ENCODE measurements at places on chromosomes 6 and 20.
A peak's percentile ranks its signal among the peaks of the same experiment; 100 is the strongest.

DNA sequence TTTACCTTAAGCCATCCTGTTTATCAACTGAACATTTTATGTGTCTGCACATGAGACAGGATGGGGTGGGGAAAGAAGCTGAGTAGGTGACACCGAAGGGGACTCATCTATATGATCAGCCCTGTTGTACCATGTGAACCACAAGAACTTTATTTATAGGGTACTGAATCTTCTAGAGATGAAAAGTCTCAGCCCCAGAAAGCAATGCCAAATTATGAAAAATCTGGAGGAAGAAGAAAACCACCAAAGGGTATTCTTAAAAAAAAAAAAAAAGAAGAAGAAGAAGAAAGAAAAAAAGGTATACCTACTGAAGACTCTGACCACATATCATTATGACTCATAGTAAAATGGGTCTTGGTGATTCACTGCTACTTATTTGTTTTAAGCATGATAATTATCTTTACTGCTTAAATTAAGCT is 39.8 kb upstream of the HBS1L start:
- DNase-seq: peak; percentile 37

DNA sequence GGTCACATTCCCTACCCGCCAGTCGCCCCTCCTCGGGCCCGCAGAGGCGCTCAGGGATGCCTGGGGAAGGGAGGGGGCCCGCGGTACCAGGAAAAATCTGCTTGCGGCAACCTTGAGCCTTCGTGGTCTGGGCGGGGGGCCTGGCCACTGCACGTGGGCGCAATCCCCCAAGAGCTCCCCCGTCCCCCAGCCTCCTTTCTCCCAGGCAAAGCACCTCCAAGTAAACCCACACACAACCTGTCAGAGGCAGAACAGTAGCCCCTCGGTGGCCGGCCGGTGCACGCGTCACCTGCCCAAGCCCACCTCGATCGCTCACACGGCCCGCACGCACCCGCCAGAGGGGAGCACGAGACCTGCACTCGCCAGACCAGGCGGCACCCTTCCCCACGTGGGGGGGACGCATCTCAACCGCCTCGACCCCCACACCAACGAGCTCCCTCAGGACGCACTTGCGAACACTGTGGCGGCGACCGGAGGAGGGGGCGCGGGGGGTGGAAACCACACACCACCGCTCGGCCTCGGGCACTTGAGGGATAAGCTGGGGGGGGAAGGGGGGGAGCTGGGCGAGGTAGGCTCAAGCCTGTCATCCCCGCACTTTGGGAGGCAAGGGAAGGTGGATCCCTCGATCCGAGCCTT is 1955.7 kb upstream of the DEFB115 start:
- DNase-seq: no peak

DNA sequence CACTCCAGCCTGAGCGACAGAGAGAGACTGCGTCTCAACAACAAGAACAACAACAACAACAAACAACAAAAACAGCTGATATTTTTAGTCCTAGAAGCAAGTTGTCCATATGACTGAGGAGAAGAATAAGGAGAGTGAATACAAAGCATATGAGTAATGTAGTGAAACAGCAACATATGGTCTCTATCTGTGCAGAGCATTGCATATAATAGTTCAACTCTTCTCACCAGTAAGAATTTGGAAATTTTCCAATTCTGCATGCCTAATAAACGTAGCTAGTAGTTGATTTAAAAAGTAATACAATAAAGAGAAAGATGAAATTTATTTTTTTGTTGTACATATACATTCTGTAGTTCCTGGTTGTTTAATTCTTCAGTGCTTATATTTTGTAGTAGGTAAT is 129.7 kb upstream of the FAM83B start:
- no peak for DNase-seq

- no peak for DNase-seq
These were observed 41.4 kb downstream of the DTNBP1 start for GRCh38 chr6:15621203-15622044.

GRCh38 chr6:80366051-80366450 is 259.6 kb downstream of the BCKDHB start:
- DNase-seq: no peak

- no peak for DNase-seq
These were observed 26.0 kb downstream of the MYLIP start for GRCh38 chr6:16154904-16155303.

GRCh38 chr6:109963598-109964170 is 14.4 kb upstream of the GPR6 start:
- no peak for DNase-seq

GRCh38 chr6:36733300-36733699 is 35.7 kb downstream of the RAB44 start:
- DNase-seq: no peak

DNA sequence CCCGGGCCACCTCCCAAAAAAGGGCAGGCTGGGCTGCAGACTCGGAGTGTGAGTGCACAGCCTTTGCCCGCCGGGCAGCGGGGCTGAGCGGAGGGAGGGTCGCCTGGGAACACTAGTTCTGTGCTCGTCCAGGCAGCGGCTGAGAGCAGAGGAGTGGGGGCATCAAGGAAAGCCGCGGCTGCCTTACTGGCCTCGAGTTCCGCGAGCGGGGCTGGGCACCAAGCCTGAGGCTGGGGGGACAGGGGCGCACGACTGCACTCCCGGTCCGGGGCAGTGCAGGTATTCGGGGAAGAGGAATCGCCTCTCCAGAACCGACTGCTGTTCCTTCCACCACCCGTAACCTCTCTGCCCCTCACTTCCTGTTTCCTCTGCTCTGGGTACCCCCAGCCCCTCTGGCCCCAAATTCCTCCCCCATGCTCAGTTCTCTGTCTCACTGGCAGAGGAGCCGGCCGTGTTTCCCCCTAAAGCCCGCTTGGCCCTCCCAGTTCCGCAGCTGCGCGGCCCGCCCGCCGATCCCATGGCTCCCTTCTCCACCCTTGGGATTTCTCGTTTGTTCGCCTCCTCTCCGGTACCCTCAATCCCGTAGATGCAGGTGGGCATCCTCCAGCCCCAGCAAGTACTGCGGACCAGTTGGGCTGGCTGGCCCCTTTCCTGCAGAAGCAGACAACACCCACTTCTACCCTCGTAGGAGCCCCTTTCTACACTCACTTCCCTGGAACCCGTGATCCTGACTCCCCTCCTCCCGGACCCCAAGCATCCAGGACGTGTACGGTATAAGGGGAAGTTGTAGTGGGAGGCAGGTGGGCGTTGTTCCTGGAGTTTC is 5.1 kb downstream of the RING1 start:
- DNase-seq: no peak

DNA sequence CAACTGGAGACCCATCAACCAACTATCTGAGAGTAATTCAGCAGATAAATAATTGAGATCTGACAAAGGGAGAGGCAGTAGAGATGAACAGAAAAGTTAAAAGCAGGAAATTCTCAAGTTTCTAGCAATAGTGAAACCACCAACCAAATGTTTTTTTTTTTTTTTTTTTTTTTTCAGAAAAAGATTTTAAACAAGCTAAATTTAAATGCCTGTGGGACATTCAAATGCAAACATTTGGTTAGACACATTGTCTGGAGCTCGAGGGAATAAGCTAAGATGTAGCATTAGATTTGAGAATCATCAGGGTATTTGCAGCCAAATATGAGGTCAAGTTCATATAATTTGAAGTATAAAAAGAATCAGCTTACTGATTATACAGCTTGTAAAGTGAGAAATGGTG is 16.4 kb downstream of the RANBP9 start:
- no peak for DNase-seq

DNA sequence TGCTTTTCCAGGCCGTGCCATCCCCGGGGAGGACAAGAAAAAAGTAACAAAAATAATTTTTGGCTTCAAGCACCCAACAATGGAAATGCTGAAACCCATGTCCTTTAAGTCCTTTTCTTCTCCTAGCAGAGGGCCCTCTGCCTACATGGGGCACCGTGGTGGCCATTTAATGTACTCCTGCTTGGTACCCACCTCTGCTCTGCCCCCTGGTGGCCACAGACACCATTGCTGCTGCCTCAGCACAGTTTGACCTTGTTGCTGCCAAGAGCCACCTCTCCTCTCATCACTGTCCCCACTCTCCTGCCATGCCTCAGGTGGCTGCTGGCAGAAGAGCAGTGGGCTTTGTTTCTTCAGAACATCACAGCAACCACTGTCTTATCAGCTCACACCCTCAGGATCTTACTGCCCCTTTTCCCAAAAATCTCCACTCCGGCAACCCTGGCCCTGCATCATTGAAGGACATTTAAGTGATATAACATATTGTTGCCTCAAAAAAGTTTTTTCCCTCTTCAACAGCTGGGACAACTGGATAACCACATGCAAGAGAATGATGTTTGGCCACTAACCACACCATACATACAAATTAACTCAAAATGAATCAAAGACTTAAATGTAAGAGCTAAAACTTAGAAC is 12.9 kb upstream of the ARMC2 start:
- DNase-seq: peak; percentile 88

DNA sequence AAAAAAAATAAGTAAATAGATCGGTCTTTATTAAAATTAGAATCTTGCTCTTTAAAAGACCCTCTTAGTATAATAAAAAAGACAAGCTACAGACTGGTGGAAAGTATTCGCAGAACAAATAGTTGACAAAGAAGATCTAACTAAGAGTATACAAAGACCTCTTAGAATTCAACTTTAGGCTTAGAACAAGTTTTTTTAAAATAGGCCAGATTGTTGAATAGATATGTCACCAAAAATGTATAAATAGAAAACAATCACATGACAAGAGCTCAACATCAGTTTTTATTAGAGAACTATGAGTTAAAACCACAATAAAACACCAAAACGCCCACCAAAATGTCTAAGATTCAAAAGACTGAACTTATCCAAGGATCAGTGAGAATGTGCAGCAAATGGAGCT is 632.7 kb upstream of the PTCHD4 start:
- no peak for DNase-seq

GRCh38 chr6:166223079-166223478 is 55.4 kb upstream of the TBXT start:
- no peak for DNase-seq

DNA sequence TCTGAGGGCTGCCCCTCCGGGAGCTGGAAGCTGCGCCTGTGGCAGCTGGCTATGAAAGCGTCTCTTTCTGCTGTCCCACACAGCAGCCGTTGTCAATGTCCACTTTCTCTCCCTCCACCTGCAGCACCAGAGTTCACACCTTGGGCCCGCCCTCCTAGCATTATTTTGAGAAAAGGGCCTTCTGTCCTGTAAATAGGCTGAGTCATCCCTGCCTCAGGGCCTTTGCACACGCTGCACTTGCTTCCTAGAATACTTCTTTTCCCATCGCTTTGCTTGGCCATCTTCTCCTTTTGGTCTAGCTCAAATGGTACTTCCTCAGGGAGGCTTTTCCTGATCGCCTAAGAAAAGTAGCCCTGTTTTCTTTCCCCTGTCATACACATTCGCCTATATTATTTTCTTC is 69.3 kb upstream of the ZNFX1 start:
- DNase-seq: no peak

DNA sequence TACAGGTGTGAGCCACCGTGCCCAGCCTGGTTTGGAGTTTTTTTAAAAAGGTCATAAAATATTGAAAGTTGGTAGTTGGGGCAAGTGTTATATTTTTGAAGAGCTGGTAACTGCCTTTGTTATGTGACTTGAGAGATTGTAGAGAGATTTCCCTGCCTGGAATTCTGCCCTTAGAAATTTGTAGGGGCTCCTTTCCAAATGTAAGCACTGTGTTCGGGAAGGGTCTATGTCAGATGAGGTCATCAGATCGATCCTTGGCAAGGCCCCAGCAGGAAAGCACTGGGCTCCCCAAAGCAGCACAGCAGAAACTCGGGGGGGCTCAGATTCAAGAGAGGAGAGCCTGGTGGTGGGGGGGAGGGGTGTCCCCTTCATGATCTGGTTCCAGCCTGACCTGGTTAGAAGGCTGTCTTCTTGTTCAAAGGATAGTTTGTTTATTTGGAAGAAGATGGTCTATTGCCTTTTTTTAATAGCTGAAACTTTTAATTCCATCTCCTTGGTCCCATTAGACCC is 220.2 kb downstream of the UST start:
- DNase-seq: no peak

- DNase-seq: no peak
These were observed 57.2 kb upstream of the MRPS10 start for GRCh38 chr6:42274898-42275297.

Data from activated CD4-positive, alpha-beta memory T cell treated with anti-CD3 and anti-CD28 coated beads, Interleukin-2, amount 10 ng/mL, durations not matched to agents 7 days and 5 days (primary cell).